ENCODE measurements at places on chromosomes 6 and 20.

GRCh38 chr6:27474672-27475071 is 1.8 kb upstream of the ZNF184 start:
- no peak for DNase-seq

DNA sequence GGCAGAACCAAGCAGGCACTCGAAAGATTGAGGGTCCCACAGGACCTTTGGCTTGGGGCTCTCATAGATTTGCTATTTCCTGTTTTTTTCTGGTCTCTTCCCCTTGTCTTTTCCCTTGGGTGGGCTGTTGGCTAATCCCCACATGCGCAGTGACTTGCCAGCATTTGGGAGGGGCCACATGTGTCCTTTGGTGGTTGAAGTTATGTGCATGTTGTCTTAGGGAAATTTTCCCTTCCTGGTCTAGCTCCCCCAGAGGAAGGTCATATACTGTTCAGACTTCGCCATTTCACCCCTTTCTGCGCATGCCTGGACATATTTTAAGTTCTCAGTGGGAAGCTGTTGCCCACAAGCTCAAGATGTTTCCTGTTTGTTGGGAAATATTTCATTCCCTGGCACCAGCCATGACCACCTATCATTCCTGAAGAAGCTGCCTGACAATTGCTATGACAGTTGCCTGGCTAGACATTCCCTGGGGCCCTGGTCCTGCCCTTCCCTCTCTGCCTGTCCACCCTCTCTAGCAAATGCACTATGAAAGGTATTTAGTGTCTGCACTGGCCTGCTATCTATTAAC is 156.2 kb upstream of the THBS2 start:
- no peak for DNase-seq

DNA sequence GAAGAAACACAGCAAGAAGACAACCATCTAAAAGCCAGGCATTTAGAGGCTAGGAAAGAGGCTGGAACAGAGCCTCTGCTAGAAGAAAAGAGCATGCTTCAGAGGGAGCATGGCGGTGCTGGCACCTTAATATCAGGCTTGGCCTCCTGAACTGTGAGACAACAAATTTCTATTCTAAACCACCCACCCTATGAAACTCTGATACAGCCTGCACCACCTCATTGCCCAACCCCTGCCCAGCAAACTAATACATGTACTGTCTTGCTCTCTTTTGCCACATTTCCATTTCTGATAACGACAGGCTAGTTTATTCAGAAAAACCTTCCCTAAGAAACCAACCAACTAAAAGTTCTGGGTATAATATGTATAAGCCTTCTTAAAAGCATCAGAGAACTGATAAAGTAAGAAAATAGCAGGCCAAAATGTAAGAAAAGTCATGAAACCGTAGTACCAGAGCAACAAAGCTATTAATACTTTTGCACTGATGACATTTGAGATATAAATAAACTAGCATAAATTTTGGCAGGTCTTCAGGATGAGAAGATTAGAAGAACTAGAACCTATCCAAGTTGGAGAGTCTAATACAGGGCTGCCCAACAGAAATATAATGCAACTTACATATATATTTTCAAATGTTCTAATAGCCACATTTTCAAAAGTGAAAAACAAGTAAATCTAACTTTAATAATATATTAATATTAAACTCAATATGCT is 184.7 kb upstream of the HSF2 start:
- no peak for DNase-seq

DNA sequence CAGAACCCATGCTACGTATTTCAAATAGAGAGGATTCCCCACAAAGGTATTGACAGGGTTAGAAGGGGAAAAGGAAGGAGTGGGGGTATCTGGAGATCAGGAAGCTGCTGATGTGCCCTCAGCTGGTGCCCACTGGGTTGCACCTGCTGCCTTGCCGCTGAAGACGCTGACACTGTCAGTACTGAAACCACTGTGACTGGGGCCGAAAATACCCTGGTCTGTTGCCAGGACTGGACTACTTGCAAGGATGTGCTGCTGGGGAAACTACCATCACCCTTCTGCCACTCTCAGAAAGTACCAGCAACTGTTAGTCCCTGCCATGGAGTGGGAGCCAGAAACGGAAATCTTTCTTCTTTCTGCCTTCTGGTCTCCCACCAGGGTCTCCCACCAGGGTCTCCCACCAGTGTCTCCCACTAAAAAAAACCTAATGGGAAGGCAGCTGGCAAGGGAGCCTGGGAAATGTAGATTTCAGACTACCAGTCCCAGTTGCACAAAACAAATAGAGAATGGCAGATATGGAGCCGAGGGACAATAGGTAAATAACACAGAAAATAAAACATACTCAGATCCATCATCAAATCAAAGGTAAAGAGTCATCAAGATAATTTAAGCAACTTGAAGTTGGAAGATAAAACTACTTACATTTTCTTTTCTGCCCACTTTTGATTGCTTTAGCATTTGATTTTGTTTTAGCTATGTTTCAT is 204.8 kb downstream of the TPBG start:
- peak; percentile 38 for DNase-seq

GRCh38 chr6:56650191-56650590 is 7.5 kb upstream of the DST start:
- DNase-seq = no peak

GRCh38 chr6:112372226-112372806 is 25.2 kb downstream of the RFPL4B start:
- peak; percentile 4 for DNase-seq

- peak; percentile 61 for DNase-seq
Measured at GRCh38 chr6:154615483-154616025, 105.1 kb upstream of the CNKSR3 start.

DNA sequence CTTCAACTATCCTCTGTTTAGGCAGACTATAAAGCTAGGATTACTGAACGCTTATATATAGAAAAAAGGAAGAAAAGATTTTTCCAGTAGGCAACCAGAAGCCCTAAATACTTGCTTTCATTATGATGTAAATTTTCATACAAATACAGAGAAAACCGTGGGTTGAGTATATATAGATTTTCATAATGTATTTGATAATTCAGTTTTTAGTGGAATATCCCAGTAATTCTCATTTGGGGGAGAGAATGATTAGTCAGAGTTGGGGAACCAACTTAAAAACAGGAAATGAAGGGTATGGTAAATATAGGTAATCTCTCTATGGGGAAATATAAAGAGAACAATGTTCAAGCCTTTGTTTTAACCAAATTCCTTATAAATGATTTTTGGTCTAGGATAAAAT is 154.0 kb upstream of the CITED2 start:
- no peak for DNase-seq

DNA sequence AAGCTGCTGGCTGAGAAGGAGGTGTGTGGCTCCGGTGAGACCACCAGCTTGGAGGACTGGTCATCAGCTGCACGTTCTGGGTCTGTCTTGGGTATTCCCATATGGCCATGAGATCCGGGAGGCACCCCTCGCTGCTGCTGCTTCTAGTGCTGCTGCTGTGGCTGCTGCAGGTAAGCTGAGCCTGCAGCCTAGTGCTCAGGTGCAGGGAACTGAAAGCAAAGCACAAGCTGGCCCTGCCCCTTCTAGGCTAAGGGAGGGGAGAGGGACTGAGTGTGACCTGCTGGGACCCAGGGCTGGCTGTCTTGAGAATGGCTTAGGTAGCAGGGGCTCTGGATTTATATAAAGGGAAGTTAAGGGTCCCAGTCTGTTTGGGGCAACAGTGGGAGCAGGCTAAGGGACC is 403 bp downstream of the CDH26 start:
- peak; percentile 60 for DNase-seq

DNA sequence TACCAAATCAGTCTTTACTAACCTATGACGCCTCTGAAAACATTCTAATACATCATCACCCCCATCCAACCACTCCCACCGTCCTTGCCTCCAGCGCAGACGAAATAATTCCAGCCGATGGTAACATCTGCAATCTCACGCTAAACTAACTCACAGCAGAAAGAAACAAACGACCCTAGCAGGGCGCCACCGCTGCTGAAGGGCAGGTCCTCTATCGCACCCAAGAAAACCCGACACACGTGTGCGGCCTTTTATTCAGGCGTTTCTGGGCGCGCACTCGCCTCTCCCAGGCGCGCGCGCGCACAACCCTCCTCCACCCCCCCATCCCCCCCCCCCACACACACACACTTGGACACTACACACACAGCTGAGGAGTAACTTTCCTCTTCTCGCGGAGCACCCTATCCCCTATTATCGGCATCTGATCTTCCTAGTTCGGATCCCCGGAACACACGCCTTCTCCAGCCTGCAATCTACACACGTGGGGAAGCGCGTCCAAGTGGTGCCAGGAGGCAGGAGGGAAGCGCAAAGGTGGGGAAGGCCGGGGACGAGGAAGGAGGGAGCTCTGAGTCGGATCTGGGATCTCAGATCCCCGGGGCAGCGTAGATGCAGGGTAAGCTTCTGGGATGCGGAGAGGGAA is 1.4 kb downstream of the GFOD1 start:
- DNase-seq = no peak

GRCh38 chr6:5846889-5847288 is 159.8 kb downstream of the NRN1 start:
- no peak for DNase-seq

- no peak for DNase-seq
Measured at GRCh38 chr6:13827032-13827431, 12.7 kb upstream of the MCUR1 start.

DNA sequence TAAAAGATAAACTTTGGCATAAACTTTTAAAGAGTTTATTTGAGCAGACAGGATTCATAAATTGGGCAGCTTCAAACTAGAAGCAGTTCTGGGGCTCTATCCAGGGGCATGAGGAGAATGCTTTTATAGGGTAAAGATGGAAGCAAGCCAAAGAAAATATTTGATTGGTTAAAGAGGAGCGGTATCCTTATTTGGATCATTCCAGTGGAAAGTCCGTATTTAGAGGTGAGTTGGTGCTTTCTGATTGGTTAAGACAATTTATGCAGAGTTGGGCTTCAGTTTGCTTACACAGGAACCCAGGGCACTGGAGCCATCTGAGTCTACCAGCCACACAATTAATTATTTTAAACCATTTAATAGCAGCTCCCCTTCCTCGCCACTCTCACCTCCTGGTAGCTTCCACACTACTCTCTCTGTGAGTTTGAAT is 37.9 kb upstream of the RNF217 start:
- DNase-seq = no peak

- no peak for DNase-seq
Measured at GRCh38 chr6:118495485-118496280, 52.4 kb upstream of the PLN start.

GRCh38 chr20:60990061-60990460 is 262.0 kb upstream of the CDH4 start:
- DNase-seq = no peak
